ENCODE measurements at places on chromosomes 16 and 17.

DNA sequence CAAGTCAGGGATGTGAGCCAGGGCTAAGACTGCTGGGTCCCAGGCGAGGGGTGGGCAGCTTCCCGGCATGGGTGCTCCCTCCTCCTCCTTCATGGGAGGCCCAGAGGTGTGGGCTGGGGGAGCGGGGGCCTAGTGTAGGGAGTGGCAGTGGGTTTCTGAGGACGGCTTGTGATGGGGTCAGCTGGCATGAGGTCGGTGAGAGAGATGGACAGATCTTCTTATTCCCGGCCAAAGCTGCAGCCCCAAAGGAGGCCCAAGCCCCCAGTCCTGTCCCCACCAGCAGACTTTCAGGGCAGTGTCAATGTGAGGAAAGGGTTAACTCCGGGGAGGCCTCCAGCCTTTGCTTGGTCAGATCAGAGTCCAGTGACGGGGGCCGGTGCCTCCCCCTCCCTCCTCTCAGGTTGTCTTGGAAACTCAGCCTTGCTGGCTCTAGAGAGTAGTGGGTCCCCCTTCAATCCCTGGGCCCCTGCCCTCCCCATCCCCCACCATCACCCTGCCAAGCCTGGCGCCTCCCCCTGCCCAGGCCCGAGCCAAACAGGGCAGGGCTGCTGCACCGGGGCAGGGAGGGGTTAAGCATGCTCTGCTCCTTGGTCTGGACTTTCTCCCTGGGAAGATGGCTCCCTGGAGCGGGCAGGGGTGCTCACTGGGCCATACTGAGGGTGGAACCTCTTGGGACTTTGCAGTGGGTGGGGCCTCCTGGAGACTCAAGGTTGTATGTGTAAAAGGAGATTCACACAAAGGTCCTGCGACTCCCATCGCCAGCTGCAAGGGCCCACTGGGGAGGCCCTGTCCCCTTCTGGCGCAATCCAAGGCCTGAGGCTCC lies 12.4 kb downstream of the NAT9 start:
- DNase-seq: no peak

DNA sequence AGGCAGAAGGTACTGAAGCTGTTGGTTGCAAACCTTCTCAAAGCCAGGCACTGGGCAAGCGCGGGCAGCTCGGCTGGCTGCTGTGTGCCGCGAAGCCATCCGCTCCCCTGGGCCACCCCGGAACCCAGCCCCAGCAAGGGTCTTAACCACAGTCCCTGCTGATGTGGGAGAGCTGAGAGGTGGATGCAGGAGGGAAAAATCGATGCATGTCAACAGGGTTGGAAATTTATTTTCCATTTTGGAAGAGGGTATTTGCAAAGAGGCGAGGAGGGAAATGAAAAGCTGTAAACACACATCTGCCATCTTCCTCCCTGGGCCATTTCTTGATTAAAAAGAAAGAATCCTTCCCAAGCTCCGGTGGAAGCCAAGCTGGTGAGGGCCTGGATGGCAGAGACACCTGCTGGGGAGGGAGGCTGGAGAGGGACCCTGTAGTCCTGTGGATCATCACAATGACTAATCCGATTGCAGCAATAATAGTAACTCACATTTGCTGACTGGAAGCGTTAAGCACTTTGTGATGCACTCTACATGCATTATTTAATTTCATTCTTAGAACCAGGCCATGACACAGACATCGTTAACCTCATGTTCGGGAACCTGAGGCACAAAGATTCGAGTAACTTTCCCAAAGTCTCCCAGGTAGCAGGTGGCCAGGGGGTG lies 13.9 kb upstream of the TBX2 start:
- DNase-seq: no peak

GRCh38 chr17:78912082-78912481 lies 9.1 kb upstream of the CEP295NL start:
- DNase-seq: no peak

DNA sequence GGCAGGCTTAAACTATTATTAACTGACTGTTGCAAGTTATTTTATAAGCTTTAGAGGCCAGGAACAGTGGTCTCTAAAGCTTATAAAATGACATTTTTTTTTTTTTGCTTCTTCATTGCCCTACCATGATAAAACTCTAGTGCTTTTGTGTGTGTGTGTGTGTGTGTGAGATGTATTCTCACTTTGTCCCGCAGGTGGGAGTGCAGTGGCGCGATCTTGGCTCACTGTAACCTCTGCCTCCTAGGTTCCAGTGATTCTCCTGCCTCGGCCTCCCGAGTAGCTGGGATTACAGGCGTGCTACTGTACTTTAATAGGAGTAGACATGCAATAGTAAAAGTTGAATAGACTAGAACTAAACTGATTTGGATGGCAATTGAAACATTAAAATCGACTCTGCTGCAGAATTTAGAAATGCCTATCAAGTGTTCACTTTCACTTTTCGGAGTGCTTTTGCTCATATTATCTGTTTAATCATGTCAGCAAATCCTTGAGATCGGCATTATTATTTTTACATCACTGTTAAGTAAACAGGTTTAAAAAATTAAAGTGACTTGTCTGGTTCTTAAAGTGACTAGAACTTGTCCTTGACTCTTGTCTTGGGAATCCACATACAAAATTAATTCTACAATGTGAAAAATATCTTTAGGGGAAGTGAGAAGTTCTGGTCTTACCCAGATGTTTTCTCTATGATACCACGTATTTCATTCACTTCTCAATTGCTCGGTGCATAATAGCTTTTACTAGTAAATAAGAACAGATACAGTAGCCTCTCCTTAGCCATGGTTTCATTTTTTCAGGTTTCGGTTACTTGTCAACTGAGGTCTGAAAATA lies 8.4 kb upstream of the PCTP start:
- no peak for DNase-seq

- DNase-seq: no peak
Measured at GRCh38 chr17:31297090-31297489, at the start of gene OMG. OMG (minus strand) TSS chr17:31297239; CDS start chr17:31296331, 908 bp downstream.

- DNase-seq: no peak
Measured at GRCh38 chr17:10793256-10793655, 10.6 kb downstream of the TMEM238L start.

- no peak for DNase-seq
Measured at GRCh38 chr16:49763826-49764225, 92.1 kb downstream of the ZNF423 start.

DNA sequence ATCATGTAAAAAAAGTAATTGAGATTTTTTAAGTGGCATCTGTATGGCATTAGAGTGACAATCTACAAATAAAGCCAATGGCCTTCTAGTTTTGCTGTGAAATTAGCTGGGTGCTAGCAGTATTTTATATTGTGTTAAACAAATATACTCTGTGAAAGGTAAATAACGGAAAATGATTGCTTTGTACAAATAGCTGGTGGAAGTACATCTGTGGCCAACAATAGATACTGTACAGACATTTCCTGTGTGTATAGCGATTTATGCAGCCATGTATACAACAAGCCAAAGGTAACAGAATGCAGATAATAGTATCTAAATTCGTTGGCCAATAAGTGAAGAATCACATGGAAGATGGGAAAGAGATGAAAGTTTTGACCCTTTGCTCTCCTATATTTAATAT lies 26.6 kb downstream of the IQCK start:
- DNase-seq: no peak

DNA sequence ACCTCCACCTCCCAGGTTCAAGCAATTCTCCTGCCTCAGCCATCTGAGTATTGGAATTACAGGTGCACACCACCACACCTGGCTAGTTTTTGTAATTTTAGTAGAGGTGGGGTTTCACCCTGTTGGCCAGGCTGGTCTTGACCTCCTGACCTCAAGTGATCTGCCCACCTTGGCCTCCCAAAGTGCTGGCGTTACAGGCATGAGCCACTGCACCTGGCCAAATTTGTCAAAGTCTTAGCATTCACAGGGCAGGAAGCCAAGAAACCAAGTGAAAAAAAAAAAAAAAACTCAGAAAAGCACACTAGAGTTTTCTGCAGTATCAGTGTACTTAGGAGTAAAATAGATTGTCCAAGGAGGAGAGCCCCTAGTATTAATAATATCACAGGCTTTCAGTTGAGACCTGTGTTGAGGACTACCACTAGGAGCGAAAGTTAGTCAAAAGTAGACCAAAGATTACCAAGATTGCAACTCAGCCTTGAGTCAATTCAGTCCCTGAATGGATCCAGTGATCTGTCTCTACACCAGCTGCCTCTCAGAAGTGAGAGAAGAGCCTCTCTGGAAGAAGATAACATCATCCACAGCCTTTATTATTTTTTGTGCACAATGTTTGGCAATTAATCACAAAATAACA lies 159.7 kb downstream of the CEP112 start:
- DNase-seq: no peak

- no peak for DNase-seq
Measured at GRCh38 chr16:18841833-18842525, 40.6 kb upstream of the ARL6IP1 start.

DNA sequence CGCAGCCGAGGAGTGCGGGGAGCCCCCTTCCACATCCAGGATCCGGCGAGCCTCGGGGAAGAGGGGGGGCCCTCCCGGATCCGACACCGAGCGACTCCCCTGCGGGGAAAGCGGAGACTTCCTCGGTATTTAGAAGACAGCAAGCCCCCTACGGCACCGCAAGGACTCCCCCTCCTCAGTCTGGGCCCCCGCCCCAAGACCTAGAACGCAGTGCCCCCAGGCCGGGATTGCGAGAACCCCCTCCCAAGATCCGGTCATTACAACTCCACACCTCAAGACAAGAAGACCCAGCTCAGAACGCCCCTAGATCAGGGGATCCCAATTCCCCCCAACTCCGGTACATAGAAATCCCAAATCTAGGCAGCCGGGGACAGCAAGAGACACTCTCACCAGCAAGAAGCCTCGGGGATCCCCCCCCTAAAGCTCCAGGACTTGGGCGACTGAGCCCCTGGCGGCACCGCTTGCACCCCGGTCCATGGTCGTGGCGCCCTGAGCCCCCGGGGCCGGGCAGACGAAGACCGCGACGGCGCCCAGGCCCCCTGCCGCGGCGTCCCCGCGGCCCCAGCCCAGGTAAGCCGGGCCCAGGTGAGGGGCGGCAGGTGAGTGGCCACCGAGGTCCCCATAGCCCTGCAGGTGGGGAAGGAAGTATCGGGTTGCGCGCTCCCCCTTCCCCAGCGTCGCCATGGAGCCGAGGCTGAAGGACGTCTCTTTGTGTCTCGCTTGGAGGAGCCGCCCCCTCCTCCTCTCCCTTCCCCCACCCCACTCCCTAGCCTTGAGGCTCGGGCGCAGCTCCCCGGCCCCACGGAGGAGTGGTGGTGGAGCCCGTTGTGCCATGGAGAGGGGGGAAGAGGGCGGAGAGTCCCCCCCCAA lies 641 bp downstream of the SBK1 start:
- no peak for DNase-seq

Measured in RKO (cell line).